AG20443 (cell line): ENCODE measurements at places on chromosomes 1 and 21.

GRCh38 chr1:165490175-165490574 lies 45.2 kb upstream of the RXRG start:
- no peak for DNase-seq

GRCh38 chr1:160952129-160952510 lies 2.5 kb downstream of the ITLN2 start:
- DNase-seq: no peak

DNA sequence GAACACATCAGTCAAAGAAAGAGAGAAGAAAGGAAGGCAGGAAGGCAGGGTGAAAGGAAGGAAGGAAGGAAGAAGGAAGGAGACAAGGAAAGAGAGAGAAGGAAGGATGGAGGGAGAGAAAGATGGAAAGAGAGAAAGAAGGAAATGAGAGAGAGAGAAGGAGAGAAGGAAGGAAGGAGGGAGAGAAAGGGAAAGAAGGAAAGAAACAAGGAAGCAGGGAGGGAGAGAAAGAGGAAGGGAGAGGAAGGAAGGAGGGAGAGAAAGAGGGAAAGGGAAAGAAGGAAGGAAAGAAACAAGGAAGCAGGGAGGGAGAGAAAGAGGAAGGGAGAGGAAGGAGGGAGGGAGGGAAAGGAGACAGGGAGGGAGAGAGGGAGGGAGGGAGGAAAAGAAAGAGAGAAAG lies 35.4 kb upstream of the SAMD11 start:
- DNase-seq: no peak

- DNase-seq: no peak
These were observed 35.8 kb upstream of the C1orf105 start for GRCh38 chr1:172384656-172385055.

DNA sequence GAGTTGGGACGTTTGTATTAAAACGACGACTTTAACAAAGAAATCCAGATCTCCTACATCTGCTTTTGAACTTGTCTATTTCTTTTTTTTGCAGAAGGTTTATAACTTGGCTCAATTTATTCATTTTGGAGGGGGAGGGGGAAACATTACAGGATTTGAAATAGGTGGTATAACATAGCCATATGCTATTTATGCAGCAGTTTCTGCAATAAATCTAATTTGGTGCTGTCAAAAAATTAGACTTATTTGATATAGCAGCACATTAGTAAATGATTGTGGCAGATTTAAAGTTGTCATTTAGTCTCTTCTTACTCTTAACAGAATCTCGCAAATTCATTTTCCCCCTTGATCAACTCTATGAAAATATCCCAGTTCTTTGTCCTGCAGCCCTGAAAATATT lies 138.2 kb downstream of the SDCCAG8 start:
- DNase-seq: no peak

- DNase-seq: peak; percentile 78
These were observed 39.9 kb downstream of the IL6R start for GRCh38 chr1:154445040-154445472.

DNA sequence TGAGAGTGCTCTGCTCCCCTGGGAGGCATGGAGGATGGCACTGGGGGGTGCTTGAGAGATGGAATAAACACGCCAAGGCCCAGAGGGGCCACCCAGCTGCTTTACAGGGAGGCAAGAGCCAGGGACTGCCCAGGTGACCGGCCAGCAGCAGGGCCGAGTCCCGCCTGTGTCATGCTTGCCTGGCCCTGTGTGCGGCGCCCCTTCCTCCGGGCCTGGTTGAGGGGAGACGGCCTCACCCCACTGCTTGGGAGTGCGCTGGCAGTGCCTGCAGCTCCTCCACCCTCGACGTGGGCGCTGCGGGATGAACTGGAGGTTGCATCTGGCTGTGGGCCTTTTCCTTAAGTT lies 33.1 kb upstream of the COL6A2 start:
- DNase-seq: no peak

- no peak for DNase-seq
These were observed 159.0 kb upstream of the GALNT2 start for GRCh38 chr1:229907884-229908638.
